ENCODE measurements at places on chromosomes 12 and 14.

DNA sequence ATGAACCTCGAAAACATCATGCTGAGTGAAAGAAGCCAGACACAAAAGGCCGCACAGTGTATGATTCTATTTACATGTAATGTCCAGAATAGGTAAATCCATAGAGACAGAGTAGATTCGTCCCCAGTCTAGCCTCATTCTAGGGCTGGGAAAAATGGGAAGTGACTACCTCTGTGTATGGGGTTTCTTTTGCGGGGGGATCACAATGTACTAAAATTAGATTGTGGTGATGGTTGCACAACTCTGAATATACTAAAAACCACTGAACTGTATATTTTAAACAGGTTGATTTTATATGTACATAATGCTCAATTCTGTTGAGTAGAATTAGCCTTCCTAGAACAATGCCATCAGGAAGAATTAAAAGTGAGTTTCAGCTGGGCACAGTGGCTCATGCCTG, 6.3 kb upstream of the RILPL2 start:
- no peak for DNase-seq

DNA sequence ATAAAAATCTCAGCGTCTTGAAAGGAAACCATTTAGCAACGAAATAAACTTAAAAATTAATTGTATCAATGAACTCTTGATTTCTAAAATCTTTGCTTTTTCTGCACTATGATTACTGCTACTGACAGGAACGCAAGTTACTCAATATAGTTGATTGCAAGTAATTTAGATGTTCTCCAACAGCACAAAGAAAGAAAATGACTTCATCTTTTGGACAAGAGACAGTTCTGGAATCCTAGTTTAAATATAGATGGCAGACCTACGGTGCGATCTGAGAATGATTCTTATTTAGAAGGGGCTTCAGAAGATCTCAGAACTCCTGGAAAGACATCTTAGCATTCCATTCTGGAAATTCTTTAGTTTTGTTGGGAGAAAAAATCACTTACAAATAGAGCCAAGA, 1.4 kb upstream of the SUDS3 start:
- no peak for DNase-seq

DNA sequence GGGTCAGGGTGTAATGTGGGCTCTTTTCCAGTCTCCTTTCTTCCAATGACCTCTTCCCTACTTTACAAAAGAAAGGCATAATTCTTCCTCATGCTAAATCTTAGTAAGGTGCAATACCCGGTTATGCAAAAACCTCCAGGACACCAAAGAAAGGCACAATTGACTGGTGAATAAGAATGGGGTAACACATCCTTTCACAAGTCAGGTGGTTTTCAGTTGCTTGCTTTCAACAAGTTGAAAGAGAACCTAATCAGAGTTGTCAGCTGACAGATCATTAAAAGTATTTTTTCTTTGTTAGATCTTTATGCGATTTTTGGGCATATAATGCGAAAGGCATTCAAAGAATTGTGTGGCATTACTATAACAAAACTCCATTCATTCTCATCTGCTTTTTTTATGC, 1.3 kb upstream of the AEBP2 start:
- no peak for DNase-seq

- no peak for DNase-seq
Measured at GRCh38 chr12:95802482-95803270, 12.1 kb upstream of the NTN4 start.

- peak; percentile 68 for DNase-seq
Measured at GRCh38 chr12:92363295-92364146, 217.9 kb upstream of the BTG1 start.

GRCh38 chr12:68119250-68119649, 40.3 kb downstream of the IFNG start:
- DNase-seq: peak; percentile 84

GRCh38 chr12:75660805-75661404, 149.5 kb upstream of the KRR1 start:
- DNase-seq: no peak

GRCh38 chr12:109481863-109482262, 4.4 kb downstream of the UBE3B start:
- DNase-seq: no peak

GRCh38 chr12:130354407-130354806, 16.7 kb downstream of the PIWIL1 start:
- no peak for DNase-seq

DNA sequence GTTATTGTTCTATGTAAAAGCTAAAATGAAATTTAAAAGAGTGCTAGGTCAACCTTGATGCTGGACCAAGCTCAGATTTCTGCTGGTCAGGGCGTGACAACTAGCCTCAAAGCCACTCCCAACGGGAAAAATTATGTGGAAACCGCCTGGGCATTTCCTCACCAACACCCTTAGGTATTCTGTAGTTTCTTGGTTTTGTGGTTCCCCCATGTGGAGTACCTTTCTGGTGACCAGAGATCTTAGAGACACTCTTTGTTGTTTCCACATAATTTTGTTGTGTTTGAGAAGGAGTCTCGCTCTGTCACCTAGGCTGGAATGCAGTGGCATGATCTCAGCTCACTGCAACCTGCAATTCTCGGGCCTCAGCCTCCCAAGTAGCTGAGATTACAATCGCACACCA, 119.9 kb downstream of the DENND5B start:
- no peak for DNase-seq

GRCh38 chr12:92519284-92519683, 183.5 kb upstream of the PLEKHG7 start:
- no peak for DNase-seq

Measured in T-helper 1 cell (primary cell).